ENCODE measurements at places on chromosomes 3 and 15. TPM values are rescaled to one million over a fixed set of nuclear protein-coding genes. Genes with fewer than 3 reads are reported as not detected.
A peak's percentile ranks its signal among the peaks of the same experiment; 100 is the strongest.

- DNase-seq: no peak
Measured at GRCh38 chr3:77203851-77204250, 164.0 kb downstream of the ROBO2 start.

GRCh38 chr3:31009881-31010280, 115.4 kb upstream of the GADL1 start:
- DNase-seq: no peak

- no peak for DNase-seq
Measured at GRCh38 chr3:190197346-190197763, 76.7 kb upstream of the P3H2 start.

- DNase-seq: no peak
Measured at GRCh38 chr3:169929830-169930519, 18.6 kb downstream of the SAMD7 start.

DNA sequence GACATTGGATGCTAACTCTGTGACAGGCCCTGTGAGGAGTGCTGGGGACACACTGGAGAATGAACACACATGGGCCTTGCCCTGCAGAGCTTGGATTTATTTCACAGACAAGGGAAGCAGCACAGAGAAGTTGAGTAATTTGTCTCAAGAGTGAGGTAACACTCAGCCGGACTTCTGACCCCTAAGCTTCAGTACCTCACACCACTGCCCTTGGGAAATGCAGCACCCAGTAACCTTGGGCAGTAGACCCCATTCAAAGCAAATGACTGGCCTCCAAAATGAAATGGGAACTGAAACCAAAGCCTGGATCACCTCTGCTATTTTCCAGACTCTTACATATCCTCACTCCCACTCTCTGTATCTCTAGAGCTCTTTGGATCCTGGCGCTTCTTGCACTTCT, 37.3 kb downstream of the RFT1 start:
- no peak for DNase-seq

DNA sequence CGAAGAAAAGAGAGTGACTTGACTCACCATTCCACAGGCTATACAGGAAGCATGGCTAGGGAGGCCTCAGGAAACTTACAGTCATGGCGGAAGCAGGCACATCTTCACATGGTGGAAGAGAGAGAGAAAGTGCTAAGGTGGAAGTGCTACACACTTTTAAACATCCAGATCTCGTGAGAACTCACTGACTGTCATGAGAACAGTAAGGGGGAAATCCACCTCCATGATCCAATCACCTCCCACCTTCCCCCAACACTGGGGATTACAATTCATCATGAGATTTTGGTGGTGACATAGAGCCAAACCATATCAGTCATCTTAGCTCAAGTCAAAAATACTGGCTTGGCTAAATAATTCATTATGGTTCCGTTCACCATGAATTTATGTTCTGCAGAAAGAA, 45.3 kb upstream of the NEDD4 start:
- DNase-seq: no peak

GRCh38 chr3:106720510-106720909, 656.7 kb upstream of the CCDC54 start:
- no peak for DNase-seq

DNA sequence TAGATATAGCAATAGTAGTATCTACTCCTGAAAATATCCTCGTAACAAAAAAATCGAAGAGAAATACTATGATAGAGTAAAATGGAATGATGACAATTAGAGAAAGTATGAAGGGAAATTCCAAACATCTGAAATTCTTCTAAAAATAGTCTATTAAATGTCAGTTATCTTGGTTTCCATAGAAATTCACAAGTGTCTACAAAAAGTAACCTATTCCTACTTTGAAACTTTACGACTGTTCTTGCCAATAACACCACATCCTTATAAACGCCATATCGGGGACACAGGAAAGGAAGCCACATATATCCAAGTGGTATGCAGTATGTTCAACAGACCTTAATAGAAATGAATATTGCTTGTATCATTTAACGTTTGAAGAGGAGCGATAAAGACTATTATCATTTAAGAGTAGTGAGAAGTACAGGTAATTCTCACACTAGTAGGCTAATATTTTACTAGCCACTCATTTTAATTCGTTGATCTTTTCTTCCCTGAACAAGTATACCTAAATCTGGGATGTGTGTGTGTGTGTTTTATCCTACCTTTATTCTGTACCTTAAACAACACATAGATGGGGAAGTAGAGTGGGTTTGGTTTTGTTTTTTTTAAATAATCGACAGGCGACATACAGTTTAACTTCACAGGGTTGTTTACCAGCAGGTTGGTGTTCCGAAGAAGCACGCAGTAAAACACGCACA, 1.2 kb downstream of the GPR176 start:
- DNase-seq: no peak

DNA sequence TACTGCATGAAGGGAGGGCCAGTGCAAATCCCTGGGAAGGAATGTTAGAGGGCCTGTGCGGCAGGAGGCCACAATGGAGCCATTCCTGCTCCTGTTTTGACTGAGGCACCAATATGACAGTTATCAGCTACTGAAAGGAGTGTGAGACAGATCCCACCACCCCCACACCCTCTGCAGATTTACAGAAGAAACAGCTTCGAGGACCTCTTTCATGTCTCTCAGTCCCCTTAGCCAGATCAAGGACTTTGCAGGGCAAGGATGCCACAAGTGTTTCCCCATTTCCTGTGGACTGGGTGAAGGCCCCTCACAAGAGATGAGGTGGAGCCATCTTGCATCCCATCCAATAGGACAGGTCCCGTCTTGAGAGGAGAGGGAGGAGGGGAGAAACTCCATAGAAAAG, 48.5 kb upstream of the RASGRP1 start:
- DNase-seq: no peak

DNA sequence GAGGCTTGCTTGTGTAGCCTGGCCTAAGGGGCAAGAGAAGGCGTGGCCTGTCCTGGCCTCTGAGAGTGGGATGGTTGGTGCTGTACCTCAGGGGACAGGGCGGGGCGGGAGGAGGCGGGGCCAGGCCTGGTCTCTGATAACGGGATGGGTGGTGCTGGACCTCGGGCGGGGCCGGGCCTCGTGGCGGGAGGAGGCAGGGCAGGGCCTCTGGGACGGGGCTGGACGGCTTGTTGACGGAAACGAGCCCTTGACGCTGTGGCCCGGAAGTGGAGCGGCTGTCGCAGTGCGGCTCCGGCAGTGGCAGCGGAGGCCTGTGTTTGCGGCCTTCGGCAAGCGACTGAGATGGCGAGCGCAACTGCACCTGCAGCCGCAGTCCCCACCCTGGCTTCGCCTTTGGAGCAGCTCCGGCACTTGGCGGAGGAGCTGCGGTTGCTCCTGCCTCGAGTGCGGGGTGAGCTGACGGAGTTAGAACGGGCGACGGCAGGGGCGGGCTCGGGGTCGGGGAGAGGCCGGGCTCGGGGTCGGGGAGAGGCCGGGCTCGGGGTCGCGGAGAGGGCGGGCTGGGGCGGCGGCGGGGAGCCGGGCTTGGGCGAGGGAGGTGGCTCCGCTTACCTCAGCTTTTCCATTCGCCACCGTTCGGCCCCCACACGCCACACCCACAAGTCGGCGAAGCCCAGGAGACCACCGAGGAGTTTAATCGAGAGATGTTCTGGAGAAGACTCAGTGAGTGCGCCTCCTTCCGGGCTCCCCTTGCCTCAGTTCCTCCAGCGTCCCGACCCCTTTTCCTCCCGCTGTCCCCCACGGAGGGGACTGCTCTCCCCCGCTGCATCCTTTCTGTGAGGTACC, at the start of gene CCNDBP1:
Gene CCNDBP1 (plus strand): TSS at position 247 of the 846 bp plus-strand sequence. CDS start 96 bp downstream, at position 343.
- DNase-seq: peak; percentile 90

GRCh38 chr3:188486126-188486525, 332.2 kb downstream of the LPP start:
- no peak for DNase-seq

- DNase-seq: no peak
Measured at GRCh38 chr15:92471288-92471687, 77.6 kb downstream of the ST8SIA2 start.

DNA sequence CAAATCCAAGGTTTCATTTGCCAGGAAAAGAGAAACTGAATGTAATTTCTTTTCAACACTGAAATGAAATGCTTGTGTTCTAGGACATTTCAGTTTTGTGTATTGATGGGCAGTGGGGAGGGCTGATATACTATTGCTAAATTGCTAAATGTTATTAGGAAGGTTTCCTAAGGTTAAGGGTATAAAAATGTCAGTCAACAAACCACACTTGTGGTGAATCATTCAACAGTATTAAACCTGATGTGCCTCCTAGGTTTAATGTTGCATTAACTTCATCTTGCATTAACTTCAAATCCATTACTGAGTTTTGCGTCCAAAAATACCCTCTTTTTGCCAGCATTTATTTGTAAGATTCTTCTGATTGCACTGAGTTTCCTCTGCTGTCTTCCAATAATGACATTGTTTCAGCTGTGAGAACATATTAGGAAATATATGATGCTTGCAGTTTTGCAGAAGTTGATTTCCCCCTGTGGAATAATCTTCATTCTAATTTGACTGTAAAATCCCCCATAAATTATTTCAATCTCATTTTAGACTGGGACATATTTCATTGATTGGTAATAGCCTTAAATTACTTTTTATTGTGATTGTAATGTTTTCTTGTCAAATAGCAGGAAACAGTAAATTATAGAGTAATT, 758.3 kb downstream of the GBE1 start:
- no peak for DNase-seq

DNA sequence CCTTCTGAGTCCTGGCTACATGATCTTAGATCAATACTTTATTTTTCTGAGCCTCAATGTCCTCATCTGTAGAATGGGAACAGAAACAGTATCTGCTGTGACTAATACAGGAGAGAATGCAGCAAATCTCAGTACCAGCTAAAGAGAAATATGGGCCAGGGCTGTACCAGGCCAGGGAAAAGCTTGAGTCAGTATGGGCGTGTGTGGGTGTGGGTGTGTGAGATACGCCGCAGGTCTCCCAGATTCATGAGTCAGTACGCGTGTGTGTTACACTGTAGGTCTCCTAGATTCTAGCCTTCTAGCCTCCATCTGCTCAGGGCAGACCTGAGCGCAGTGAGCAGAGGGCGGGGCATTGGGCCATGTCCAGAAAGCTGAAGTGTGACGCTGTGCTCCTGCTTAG, 15.2 kb downstream of the GNAI2 start:
- DNase-seq: no peak

GRCh38 chr3:55160241-55160983, 232.6 kb upstream of the LRTM1 start:
- peak; percentile 19 for DNase-seq

- DNase-seq: no peak
Measured at GRCh38 chr15:94231723-94232468, 535 bp downstream of the MCTP2 start.

GRCh38 chr3:166554023-166554422, 716.8 kb upstream of the BCHE start:
- no peak for DNase-seq

DNA sequence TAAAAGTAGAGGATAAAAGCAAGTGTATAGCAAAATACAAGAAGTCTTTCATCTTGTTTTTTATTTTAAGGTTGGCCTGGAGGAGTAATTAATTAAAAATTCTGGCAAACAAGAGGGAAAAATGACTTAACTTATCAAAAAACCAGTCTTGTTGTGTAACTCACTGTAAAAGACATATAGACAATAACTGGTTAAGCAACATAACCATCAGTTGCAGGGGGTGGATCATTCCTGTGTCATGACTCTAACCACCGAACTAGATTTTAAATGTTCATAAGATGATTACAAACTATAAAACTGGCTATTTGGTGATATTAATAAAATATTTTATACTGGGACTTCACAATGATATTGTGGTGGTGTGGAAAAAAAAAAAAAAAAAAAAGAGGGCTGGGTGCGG, 130.6 kb downstream of the STAG1 start:
- DNase-seq: no peak

GRCh38 chr3:189229196-189229828, 57.5 kb downstream of the TPRG1 start:
- no peak for DNase-seq

DNA sequence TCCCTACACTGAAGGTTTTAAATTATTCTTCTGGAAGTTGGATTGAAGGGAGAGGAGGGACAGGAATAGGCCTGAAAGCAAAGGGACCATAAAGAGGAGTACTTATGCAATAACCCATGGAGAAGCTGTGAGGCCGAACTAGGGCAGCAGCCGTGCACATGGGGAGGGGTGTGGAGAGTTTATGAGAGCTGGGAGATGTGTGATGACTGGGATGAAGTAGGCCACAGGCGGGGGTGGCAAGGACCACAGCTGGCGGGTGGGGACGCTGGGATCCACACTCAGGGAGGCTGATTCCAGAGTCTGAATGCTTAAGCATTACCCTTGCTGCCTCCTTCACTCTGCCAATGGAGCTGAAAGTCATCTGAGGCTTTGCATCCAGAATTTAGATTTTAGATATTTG, 123.8 kb downstream of the ARNT2 start:
- DNase-seq: no peak

- DNase-seq: no peak
Measured at GRCh38 chr15:66766282-66767230, 64.5 kb downstream of the SMAD6 start.

DNA sequence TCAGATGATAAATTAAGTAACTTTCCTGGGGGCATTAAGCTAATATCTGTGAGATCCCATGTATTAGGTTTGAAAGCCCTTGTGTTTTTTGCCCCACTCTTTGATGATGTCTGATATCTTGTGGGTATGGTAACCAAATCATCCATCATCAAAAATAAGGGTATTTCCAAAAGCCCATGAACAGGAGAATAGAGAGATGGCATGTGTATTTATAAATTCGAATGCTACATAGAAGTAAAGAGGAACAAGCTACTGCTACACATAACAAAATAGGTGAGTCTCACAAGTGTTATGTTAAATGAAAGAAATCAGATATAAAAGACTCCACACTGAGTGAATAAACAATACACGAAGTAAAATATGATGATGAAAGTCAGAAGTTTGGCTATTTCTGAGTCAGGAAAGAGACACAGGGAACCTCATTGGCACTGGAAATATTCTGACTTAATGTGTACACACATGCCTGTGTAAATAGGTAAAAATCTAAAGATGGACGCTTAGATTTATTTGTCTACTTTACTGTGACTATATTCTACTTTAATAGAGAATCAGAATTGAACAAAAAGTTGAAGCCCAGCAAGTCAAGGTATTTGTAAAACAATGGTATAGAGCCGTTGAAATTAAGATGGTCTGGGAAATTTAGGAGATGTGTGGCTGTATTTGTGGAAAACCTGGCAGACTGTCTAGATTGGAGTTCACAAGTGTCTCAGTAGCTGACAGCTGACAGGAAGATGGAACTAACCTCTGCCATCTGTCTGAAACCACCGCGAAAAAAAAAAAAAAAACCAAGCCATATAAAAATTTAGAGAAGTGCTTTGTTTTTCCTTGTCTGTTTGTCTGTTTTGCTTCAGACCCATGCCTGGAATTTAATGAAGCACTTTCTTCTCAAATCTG, 111.0 kb upstream of the TGFBR2 start:
- no peak for DNase-seq

GRCh38 chr3:78697426-78697825, 1070.4 kb downstream of the ROBO1 start:
- DNase-seq: no peak

The TNFAIP8L3 gene
- total RNA-seq: 42.0 TPM

The PLXNB1 gene
- 210 TPM for total RNA-seq

The SCN5A gene
- 5.4 TPM for total RNA-seq

The CRABP1 gene
- total RNA-seq: not detected

The MAN2C1 gene
- 471 TPM for total RNA-seq

The CISH gene
- total RNA-seq: 4.1 TPM

The SLC27A2 gene
- not detected for total RNA-seq

The TWF2 gene
- 69.2 TPM for total RNA-seq

All from thoracic aorta (tissue), 2 donors.